Lung microvascular endothelial cell (primary cell): ENCODE measurements at places on chromosomes 4 and X.
A peak's percentile ranks its signal among the peaks of the same experiment; 100 is the strongest.

- DNase-seq: no peak
Observed at GRCh38 chrX:23825675-23826074, 42.7 kb downstream of the SAT1 start.

DNA sequence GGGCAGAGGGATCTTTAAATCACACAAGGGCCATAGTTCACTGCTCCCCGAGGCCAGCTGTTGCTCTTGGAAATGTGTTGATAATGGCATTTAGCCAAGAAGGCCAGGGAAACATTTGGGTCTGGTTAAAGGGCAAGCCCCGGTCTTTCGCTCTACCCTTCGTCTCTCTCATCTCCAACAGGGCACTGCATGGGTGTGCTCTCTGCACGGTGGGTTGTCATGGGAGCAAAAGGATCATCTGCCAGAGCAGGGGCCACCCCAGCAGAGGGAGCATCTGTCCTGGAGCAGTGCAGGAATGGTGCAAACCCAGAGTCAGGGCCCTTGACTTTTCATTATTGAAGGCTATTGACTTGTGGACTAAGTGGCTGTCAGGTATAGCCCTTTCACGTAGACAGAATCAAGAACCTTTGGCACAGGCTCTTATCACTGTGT lies 22.7 kb upstream of the PGRMC2 start:
- peak; percentile 40 for DNase-seq

DNA sequence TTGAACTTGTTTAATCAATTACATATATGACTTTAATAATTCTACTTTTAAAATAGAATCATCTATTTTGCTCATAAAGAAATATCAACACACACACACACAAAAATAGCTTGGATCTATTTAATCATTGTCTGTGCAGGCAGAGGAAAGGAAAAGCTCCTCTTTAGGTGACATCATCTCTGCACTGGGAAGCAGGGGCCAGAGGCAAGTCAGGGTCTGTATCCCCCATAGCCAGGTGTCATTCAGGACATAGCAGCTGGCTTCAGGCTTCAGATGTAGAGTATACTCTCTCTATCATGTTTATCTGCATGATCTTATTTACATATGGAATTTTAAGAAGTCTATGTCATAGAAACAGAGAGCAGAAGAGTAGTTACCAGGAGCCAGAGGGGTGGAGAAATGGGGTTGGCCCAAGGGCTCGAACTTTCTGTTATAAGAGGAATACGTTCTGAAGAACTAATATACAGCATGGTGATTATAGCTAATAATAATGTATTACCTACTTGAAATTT lies 110.4 kb upstream of the LDB2 start:
- no peak for DNase-seq

GRCh38 chr4:184409911-184410692 lies 64.2 kb downstream of the IRF2 start:
- peak; percentile 8 for DNase-seq

DNA sequence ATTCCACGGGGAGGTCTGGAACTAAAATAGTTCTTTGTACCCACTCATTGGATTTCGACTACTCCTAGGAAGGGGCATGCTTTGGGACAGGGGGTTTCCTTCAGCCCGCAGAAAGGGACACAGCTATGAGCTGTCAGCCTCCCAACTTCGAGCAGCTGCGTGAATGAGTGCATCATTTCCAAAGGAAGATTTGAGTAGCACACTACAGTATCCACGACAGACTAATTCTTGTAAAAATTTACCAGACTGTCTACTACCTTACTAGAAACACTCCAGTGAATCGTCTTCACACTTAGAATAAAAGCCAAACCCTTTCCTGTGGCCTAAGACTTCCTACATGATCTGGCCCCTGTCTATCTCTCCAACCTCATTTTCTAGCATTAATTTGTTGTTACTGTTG lies 101.9 kb downstream of the MAOA start:
- no peak for DNase-seq

DNA sequence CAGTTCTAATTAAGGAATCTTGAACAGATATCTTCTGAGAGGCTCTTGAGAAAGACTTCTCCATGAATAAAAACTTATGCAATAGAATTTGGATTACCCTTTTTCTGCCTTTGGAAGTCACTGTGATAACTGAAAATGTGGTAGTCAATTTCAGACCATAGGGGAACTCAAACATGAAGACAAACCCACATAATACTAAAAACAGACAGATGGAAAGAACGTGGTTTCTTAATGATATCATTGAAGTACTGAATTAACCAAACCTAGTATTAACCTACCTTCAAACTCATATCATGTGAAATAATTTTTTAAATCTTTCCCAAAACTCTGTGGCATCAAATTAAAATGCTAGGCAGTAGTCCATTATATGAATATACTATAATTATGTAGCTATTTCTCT lies 153.5 kb downstream of the CAMK2D start:
- DNase-seq: no peak

GRCh38 chr4:81663368-81663767 lies 191.7 kb upstream of the RASGEF1B start:
- no peak for DNase-seq

DNA sequence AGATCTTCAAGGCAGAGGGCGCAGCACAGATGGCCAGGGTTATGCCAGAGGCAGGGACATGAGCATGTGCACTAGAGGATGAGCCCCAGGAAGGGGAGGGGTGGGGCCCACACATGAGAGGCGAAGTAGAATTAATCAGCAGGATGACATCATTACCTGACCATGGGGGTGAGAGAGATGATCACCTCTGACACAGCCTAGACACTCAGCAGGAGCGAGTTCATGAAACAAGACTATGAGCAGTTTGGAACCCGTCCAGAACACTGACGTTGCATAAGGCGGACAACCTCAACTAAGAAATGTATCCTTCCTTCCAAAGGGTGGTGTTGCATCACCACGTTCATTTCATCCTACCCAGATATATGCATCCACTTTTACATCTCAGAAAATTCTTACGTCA lies 446.7 kb upstream of the TENM3 start:
- no peak for DNase-seq

DNA sequence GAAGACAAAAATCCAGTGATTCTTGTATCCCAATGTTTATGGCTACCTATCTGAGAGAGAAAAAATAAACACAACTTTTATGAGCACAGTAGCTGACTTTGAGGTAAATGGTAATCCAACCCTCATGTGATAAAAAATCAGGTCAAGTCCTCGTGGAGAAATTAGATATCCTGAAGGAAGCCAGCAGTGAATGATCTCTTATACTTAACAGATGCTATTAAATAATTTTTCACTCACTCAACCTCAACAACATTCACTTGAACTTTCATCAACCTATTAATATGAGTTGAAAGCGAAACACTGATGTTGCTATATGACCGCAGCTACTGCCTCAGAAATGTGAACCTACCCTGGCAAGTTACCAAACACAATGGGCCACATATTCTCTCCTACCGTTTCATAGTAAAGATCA lies 105.4 kb downstream of the GPC3 start:
- no peak for DNase-seq

DNA sequence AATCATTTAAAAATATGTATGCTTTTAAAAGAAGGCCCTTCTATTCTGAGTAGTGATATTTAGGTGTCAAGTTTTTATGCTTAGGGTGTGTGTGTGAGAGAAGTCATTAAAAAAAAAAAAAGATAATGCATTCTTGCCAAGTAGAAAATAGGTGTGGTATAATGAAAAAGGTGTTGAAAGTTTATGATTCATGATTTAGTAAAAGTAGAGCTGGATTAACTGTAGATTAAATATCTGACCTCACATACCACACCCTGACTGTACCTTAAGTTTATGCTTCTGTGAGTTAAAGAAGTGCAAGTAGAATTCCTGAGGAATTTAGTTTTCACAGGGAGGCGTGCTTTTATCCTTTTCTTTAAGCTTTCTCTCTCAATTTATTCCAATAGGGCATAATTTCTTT lies 71.1 kb downstream of the BMPR1B start:
- DNase-seq: no peak

GRCh38 chr4:36385951-36386571 lies 104.6 kb downstream of the DTHD1 start:
- DNase-seq: no peak

GRCh38 chr4:3199653-3200422 lies 49.1 kb upstream of the MSANTD1 start:
- no peak for DNase-seq
